ENCODE measurements at places on chromosomes 3 and 15.

- no peak for DNase-seq
Measured at GRCh38 chr3:10196389-10197052, 31.8 kb downstream of the IRAK2 start.

- DNase-seq = no peak
Measured at GRCh38 chr3:177657243-177657642, 460.0 kb upstream of the TBL1XR1 start.

DNA sequence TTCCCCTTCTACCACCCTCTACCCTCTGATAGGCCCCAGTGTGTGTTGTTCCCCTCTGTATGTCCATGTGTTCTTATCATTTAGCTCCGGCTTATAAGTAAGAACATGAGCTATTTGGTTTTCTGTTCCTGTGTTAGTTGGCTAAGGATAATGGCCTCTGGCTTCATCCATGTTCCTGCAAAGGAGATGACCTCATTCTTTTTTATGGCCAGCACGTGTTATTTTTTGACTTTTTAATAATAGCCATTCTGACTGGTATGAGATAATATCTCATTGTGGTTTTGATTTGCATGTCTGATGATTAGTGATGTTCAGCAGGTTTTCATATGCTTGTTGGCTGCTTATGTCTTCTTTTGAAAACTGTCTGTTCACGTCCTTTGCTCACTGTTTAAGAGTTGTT, 63.1 kb upstream of the NPHP3 start:
- no peak for DNase-seq

GRCh38 chr3:82081351-82081750, 319.9 kb upstream of the GBE1 start:
- DNase-seq = no peak

- DNase-seq = no peak
Measured at GRCh38 chr3:149511040-149511626, 36.6 kb downstream of the TM4SF4 start.

Data from GM12864 (cell line).